NCI-H526 treated with DMSO at 0.1 percent for 48 hours (cell line): ENCODE measurements at places on chromosomes 11 and 22.

GRCh38 chr22:42915980-42916765 is 59.1 kb upstream of the ARFGAP3 start:
- no peak for DNase-seq

GRCh38 chr11:106156290-106156937 is 79.0 kb downstream of the AASDHPPT start:
- no peak for DNase-seq

DNA sequence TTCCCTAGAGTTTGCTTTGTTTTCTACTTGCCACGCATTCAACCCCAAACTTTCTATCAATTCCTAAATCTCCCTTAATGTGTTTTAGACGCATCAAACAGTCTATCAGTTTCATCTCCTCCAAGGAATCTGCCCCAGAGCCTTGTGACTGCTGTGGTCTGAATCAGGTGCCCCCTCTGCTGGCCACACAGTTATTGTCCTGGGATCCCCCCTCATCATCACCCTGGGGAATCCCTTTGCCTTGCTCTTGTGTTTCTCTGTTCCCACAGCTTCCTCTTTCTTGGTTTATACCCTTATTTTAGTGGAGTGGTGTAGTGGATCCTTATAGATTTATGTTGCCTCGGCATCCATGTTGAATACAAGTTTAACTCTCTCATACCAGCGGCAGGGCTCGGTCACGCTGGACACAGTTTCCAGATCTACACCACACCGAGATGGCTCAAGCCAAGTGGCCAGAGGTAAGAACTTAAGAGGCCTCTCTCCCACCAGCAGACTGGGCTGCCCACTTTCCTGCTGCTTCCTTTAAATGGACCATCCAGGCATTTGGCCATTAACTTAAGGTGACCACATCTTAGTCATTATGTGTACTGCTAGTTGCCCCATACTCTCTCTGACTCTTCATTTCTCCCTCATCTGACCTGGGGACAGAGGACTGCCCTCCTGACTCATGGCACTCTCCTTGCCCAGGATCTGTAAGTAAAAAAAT is 8.2 kb downstream of the UPB1 start:
- no peak for DNase-seq

DNA sequence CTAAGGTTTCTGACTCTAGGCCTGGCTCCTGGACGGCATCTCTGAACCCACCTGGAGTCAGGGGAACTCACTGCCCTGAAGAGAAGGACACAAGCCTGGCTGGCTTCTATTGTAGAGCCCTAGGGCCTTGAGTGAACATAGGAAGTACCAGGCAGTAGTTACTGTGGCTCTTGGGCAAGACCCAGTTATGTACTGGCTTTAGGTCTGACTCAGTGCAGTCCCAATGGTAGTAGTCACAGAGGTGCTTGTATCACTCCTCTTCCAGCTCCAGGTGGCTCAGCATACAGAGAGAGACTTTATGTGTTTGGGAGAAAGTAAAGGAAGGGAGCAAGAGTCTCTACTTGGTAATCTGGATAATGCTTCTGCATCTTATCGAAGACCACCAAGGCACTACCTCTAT is 13.9 kb upstream of the PAK1 start:
- DNase-seq: no peak

DNA sequence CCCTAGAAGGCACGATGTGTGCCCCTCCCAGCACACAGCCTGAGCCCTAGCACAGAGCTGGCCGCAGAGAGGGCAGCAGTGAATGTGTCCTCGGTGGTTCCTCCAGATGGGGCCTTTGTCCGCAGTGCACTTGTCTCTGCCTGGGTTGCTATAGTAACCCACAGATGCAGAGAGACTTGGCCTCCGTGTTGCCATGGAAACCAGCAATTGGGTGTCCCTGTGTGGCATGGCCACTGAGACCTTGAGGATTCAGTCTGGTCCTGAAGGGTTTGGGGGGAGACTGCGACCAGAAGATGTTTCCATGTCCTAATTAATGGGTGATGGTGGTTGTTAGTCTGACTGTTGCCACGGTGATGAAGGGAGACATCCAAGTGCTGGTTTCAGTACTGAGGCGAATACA is 42.6 kb upstream of the TUB start:
- DNase-seq: no peak

- DNase-seq: no peak
These were observed 699.1 kb downstream of the FAM181B start for GRCh38 chr11:82034527-82034926.

GRCh38 chr22:20625270-20625669 is 117.9 kb downstream of the MED15 start:
- no peak for DNase-seq

DNA sequence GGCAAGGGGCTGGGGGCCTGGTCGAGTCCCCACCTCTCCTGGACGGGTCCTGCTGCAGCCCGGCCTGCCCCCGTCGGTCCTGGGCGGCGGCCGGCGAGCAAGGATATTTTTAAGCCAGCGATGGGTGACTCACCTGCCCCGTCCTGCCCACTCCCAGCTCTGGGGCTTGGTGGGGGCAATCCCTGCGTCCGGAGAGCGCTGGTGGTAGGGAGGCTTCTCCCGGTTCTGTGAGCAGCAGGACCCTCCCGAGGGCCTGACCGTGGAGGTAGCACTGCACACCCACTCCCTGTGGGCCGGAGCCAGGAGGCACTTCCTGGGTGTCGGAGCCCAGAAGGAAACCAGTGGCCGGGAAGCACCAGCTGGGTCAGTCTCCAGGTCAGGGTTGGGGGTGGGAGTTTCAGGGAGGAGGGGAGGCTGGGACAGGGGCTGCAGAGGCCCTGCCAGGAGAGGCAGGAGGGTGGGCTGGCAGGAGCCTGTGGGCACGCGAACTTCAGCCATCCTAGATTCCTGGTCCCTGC is 467 bp downstream of the EPS8L2 start:
- no peak for DNase-seq

DNA sequence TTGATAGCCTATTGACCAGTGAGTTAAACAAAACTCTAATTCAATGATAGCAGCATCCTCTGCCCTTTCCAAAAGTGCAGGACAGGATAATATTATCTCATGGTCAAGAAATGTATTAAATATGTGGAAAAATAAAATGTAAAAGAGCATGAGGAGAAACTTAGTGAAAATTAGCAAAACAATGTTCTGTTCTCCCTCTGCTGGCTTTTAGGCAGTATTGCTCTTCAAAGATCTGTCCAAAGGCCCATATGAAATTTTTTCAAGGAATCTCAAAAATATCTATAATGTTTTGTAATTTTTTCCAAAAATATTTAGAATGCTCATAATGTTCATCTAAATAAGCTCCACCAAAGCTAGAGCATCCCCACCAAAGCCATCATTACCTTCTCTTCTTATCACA is 8.3 kb upstream of the ARL14EP start:
- no peak for DNase-seq

GRCh38 chr11:7320306-7320705 is 68.6 kb downstream of the SYT9 start:
- DNase-seq: no peak

GRCh38 chr11:115151010-115151409 is 353.2 kb downstream of the CADM1 start:
- no peak for DNase-seq

GRCh38 chr11:1548221-1549070 is 23.6 kb downstream of the DUSP8 start:
- peak; percentile 33 for DNase-seq

GRCh38 chr22:33747029-33747428 is 173.2 kb downstream of the LARGE1 start:
- DNase-seq: no peak
